Upper lobe of left lung (tissue), 6 donors: ENCODE measurements at places on chromosomes 12 and 14.

- no peak for DNase-seq
These were observed 40.9 kb upstream of the STXBP6 start for GRCh38 chr14:25090716-25091454.

GRCh38 chr14:105646175-105646574 lies 119.8 kb downstream of the TMEM121 start:
- peak; percentile 18 for DNase-seq

DNA sequence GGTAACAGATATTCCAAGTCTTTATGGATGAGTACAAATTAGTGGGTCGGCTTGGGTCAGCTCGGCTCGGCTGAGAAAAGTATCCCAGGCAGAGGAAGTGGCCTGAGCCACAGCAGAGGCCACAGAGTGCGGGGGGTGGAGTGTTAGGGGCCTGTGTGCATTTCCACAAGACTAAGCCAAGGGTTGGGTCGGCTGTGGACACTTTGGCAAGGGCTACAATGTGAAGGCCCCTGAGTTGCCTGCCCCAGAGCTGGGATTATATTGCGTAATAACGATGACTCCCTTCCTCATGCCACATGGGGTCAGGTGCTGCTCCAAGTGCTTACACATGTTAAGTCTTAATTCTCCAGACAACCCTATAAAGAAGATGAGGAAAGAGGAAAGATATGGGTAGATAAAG lies 11.4 kb downstream of the EVL start:
- DNase-seq = no peak

DNA sequence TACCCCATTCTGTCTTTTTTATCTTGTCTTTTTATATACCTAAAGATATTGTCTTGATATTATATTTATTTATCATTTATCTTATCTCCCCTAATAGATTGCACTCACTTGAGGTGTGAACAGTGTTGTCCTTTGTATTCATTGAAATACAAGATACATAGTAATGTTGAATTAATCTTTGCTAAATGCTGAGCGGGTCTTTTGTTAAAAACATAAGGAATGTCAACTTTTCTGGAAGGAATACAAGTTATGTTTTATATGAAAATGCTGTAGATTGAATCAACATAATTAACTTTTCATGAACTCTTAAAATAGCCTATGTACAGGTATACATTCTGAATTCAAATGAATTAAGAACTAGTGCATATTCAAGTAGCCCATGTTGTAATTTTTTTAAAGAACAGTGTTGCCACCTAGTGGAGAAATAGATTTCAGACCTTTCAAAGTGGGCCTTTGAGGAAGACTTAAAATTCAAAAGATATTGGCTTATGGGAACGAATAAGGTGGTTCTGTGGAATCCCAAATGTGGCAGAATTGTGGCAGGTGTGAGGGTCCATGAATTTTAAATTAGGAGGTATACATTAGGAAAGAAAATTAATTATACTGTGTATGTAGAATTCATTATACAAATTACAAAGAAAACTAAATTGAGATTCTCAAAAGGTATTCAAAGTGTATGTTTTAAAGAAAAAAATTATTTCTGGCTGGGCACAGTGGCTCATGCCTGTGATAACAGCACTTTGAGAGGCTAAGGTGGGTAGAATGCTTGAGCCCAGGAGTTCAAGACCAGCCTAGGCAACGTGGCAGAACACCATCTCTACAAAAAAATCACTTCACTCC lies 19.1 kb downstream of the BBOF1 start:
- no peak for DNase-seq

DNA sequence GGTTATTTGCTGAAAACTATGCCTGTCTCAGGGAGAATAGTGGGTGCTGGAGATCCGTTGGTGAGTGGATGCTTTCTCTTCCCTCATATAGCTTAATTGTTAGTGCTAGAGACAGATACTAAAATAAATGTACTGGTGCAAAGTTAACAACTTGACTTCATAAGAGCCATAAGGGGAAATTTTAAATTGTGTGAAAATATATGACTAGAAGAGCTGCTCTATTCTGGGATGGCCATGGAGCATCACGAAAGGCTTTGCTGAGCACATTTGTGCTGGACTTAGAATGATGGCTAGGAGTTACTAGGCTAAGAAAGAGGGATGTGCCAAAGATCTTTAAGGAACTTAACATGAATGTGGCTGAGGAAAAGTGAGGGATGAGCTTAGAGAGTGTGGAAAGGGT lies 668.8 kb downstream of the NRXN3 start:
- no peak for DNase-seq

- DNase-seq = no peak
These were observed 43.5 kb downstream of the MIPOL1 start for GRCh38 chr14:37241198-37241597.

- DNase-seq = no peak
These were observed 65.1 kb upstream of the GPATCH2L start for GRCh38 chr14:76086636-76087035.

DNA sequence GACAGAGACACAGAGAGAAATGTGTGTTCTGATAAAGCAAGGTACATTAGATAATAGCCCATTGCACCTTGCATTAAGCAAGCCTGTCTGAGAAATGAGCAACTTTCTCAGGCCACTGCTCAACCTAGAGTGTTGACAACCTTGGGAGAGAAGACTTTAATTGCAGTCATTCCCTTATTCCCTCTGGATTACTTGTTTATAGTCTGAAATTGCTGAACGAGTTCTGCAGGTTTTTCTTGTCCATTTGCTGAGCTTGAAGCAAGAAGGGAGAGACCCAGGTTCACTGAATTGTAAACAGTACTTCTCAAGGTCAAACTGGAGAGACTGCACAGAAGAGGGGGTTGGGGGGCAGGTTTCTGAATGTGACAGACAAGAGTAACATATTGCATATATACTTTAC lies 159.4 kb upstream of the PLEKHG7 start:
- DNase-seq = peak; percentile 37

DNA sequence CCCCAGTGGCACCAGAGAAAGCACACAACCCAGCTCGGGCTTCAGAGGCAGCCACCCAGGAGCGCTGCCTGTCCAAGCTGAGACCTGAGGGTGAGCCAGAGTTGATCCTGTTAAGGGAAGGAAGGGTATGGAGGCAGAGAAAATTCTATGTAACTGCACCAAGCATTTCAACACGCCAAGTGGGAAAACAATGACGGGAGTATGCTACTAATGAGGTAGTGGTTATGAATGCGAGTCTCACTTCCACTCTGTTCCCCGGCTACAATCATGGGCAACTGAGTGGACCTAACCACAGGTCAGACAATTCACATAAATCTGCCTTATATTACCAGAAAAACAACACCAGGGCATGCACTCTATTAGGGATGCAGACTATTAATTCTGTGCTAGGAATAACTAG lies 9.9 kb downstream of the ATG14 start:
- no peak for DNase-seq

- no peak for DNase-seq
These were observed 3.4 kb downstream of the ARID2 start for GRCh38 chr12:45732936-45733335.

GRCh38 chr12:93176165-93176564 lies 201.6 kb upstream of the NUDT4 start:
- no peak for DNase-seq

DNA sequence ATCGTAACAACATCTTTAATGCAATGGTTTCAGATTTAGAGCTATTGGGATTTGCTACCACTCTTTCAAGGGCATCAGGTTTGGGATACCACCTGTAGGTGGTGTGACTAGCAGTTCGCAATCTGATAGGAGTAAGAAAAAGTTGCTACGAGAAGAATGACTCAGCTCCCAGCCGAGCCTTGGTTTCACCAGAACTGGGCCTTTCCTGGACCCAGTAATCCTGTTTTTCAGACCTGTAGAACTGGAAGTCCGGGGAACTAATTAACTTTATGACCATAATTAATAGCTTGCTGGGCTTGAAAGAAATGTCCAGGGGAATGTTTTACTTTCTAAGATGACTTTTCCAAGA lies 770 bp downstream of the ABHD4 start:
- peak; percentile 77 for DNase-seq
